Left ventricle myocardium inferior (tissue), 1 donor: ENCODE measurements at places on chromosomes 5 and 9.

DNA sequence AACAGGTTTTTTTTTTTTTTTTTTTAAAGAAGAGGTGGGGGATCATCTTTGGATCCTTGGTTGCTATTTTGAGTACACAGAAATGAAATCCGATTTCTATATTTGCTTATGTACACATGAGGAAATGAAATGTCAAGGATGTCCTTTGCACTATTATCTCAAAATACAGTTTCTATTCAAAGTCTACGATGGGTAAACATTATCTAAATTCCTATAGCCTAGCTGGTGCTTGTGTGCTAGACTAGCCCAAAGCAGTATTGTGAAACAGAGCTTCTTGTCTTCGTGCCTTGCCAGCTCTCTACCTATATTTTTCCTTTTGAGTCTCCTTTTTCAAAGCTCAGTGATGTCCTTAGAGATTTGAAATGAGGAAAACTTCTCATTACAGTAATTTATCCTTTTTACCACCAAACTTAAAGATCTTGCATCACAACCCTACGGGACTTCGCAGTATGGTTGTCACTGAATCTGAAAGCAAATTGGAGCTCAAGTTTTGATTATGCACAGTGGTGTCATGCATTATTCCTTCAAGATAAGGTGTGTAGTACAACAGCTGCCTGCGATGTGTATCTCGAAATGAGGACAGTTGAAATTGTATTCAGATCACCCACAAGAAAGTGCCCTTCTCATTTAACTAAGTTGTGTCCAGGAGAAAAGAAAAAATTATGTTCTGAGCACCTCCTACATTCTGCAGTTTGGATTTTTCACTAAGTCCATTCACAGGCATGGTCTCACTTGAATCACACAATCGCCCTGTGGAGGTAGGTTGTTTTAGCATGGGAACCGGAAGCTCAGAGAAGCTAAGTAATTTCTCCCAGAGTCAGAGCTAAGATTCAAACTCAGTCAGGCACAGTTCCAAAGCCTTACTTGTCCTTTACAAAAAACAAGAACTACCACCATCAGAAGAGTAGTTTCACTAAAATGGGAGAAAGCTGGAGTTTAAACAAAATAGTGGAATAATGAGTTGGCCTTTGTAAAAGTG is 379.0 kb downstream of the GLIS3 start:
- DNase-seq = no peak

GRCh38 chr5:170223360-170223759 is 9.4 kb upstream of the C5orf58 start:
- DNase-seq = no peak

GRCh38 chr9:95137587-95138145 is 179.8 kb downstream of the FANCC start:
- no peak for DNase-seq

GRCh38 chr5:121725450-121725849 is 126.2 kb upstream of the FTMT start:
- no peak for DNase-seq

DNA sequence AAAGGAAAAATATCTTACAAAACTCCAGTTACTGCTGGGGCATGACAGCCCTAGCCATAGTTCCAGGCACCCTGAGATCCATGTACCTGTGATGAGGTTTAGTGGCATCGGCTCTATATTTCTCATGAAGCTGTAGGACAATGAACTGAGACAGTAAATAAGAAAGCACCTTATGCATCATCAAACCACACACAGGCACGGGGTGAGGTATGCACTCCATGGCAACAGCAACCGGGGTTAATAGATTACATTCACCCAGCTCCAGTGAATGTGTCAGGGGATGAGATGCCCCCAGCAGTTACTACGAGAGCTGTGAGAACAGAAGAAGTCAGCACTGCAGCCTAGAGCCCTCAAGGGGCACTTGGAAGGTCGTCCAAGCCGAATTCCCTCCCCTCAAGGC is 162.0 kb upstream of the S1PR3 start:
- no peak for DNase-seq

GRCh38 chr9:7212101-7212500 is 454.3 kb downstream of the KDM4C start:
- no peak for DNase-seq

GRCh38 chr5:124373883-124374282 is 372.6 kb downstream of the ZNF608 start:
- no peak for DNase-seq

GRCh38 chr9:101092922-101093321 is 64.4 kb downstream of the PLPPR1 start:
- DNase-seq = no peak
